Germinal center (tissue), 1 donor: ENCODE measurements at places on chromosomes 2 and 18.

DNA sequence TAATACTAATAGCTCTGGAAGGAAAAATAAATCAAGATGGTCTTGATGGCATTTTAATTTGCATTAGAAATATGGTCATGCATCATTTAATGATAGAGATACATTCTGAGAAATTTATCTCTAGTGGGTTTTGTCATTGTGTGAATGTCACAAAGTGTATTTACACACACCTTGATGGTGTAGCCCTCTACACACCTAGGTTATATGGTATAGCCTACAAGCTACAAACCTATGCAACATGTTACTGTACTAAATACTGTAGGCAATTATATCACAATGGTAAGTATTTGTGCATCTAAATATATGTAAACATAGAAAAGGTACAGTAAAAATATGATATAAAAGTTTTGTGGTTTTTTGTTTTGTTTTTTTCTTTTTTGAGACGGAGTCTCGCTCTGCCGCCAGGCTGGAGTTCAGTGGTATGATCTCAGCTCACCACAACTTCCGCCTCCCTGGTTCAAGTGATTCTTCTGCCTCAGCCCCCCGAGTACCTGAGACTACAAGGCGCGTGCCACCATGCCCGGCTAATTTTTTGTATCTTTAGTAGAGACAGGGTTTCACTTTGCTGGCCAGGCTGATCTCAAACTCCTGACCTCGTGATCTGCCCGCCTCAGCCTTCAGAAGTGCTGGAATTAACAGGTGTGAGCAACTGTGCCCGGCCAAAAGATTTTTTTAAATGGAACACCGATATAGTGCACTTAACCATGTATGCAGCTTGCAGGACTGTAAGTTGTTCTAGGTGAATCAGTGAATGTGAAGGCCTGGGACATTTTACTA lies 83.7 kb upstream of the UBXN4 start:
- no peak for DNase-seq

DNA sequence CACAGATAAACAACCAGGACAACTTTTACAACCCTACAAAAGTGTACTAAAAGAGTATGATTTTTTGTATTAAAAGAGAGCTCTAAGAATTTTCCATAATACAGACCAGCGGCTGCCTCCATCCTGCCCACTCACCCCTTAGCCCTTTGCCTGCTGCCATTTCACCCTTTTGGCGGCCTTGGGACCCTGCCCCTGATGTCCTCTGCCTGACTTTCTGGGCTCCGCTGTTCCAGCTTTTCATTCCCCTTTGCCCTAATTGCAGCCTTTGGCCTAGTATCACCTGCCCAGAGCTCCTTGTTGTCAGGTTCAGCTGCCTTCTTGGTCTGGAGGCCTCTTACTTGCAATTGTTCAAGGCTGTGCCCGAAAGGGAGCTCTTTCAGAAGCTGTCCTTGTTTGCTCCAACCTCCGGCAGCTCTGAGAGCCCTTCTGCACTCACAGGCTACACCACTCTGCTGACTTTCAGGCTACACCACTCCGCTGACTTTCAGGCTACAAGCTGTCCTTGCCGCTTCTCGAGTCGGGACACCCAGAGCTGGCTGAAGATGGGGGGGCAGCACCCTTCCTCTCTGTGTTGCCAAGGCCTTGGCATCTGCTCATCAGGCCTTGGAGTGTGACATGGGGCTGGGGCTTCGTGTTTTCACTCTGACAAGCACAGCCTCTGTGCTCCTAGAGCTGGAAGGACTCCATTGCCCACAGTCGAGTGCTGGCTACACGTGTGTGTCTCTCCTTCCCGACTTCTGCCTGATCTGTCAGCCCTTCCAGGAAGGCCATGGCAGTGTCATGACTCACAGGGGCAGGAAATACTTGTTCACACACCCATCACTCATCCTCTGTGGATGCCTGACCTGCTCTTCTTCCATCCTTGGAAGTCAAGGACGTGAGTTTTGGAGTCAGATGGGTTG lies 43.1 kb upstream of the HDAC4 start:
- no peak for DNase-seq

- DNase-seq: no peak
Measured at GRCh38 chr2:72011791-72012190, 135.9 kb downstream of the CYP26B1 start.

- DNase-seq: no peak
Measured at GRCh38 chr2:150955231-150955630, 306.4 kb downstream of the RBM43 start.

- no peak for DNase-seq
Measured at GRCh38 chr18:59881728-59882656, 17.8 kb upstream of the PMAIP1 start.

DNA sequence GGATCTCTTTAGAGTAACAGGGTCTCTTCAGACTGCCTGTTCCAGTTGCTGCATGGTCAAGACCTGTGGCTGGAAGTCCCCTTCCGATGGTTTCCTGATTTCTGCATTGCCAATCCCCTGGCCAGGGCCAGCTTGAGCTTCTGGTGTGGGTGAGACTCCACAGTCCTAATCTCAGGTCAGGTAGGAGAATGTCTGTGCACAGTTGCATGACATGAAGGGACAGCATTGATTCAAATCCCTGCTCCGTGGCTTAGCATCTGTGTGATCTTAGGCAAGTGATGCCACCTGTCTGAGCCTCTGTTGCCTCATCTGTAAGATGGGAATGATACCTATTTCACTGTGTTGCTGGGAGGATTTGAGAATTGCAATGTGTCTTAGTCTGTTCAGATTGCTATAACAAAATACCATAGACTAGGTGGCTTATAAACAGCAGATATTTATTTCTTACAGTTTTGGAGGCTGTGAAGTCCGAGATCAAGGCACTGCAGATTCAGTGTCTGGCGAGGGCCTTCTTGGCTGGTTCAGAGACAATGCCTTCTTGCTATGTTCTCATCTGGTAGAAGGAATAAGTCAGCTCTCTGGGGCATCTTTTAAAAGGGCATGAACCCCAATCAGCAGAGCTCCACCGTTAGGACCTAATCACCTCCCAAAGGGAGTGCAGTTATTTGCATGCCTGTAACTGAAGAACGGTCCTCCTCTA lies 66.2 kb downstream of the ATOH8 start:
- DNase-seq: no peak

- no peak for DNase-seq
Measured at GRCh38 chr2:197378086-197378485, 56.7 kb downstream of the SF3B1 start.

GRCh38 chr2:126227250-126227649 lies 428.7 kb upstream of the GYPC start:
- no peak for DNase-seq

DNA sequence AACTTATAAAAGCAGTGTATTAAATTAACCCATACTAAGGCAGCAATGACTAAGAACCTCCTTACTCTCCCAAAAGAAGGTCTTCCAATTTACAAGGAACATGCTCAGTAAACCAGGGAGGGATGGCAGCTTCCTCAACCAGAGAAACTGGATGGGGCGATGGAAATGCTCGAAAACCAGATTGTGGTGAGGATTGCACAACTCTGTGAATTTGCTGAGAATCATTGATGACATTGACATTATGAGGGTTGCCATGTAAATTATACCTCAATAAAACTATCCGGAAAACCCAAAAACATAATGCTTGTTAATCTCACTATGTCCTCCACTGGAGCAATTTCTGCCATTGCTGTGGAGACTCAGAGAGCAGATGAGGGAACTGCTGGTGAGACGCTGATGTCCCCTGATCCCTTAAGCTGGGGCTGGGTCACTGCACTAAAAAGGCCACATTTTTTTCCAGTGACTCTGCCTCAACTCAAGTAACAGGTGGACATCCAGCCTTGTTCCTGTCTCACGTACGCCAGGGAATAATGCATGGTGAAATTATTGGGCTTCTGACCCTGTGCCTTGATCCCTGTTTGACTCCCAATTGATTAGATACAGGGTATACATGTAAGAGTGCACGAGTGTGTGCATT lies 288.3 kb downstream of the CYP26B1 start:
- no peak for DNase-seq

DNA sequence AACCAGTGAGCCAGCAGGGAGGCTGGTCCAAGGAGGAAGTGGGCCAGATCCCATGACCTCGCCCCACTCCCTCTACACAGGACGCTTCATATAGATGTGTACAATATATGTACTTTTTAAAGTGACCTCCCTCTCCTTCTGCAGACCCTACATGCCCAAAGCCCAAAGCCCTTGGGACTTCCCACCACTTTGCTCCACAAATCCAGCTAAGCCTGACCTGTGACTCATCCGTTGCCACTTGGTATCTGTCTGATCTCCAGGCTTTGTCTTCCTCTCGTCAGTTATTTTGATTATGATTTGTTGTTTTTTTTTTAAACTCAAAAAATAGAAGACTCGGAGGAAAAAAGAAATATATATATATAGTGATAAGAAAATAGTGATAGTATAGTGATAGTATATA lies 470.8 kb downstream of the KCNJ3 start:
- DNase-seq: no peak

DNA sequence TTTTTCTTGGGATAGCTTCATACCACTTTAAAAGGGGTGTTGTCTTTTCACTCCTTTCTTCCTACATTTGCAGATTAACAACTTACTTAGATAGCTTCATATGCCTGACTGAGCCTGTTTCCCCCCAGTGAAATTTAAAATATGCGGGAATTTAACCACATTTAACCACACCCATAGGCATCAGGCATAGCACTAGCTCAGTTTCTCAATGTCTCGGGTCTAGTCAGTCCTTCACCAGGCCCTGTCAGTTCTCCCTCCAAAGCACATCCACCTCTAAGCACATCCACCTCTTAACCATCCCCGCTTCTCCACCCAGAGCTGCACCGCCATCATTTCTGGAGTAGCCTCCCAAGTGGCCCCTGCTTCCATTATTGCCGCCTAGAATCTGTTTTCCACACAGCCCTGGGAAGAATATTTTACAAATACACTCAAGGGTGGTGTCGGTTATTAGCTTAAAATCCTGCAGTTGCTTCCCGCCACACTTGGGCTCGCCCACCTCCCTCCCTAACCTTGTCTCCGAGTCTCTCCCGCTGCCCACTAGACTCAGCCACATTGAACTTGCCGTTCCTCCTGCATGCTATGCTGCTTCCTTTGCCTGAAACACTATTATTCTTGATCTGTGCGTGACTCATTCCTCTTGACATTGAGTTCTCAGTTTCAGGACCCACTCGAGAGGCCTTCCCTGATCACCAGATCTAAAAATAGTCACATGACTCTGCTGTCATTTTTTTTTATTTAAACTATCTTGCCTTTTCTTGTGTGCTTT lies 68.3 kb downstream of the SPTBN1 start:
- DNase-seq: no peak

DNA sequence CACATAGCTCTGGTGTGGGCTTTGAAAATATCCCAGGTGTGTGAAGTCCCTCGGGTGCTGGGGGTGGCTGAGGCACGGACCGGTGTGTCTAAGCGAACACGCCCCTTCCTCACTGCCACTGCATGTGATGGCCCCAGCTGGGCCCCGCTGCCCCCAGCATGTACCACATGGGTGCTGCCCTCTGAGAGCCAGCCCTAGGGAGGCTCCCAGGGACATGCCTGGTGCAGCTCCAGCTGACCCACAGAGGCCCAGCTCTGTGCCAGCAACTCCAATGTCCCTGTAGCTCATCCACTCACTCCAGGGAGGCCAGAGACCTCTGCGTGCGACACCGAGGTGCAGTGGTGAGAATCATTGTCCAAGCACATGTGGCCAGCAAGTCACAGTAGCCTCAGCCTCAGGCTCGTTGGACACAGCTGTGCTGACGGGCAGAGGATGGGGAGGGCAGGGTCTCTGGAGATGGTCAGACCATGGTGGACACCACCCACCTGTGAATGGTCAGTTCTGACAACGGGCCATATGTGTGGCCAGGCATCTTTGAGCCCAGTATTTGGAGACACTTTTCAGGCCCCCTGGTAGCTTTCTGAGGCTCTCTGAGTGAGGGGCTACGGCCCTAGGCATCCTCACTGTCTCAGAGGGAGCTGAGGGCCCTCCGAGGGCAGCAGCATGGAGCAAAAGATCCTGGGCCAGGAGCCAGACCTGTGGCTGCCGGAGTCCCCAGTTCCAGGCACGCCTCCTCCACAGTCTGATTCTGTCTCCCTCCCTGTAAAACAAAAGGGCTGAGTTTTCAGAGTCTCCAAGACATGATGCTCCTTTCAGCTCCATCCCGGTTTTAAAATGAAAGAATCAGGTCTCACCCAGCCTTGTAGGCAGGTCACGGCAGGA lies 220.7 kb downstream of the NDUFA10 start:
- no peak for DNase-seq

- DNase-seq: no peak
Measured at GRCh38 chr18:9685615-9685890, 22.5 kb upstream of the RAB31 start.

- peak; percentile 55 for DNase-seq
Measured at GRCh38 chr2:121650315-121650930, 1.2 kb upstream of the CLASP1 start.

DNA sequence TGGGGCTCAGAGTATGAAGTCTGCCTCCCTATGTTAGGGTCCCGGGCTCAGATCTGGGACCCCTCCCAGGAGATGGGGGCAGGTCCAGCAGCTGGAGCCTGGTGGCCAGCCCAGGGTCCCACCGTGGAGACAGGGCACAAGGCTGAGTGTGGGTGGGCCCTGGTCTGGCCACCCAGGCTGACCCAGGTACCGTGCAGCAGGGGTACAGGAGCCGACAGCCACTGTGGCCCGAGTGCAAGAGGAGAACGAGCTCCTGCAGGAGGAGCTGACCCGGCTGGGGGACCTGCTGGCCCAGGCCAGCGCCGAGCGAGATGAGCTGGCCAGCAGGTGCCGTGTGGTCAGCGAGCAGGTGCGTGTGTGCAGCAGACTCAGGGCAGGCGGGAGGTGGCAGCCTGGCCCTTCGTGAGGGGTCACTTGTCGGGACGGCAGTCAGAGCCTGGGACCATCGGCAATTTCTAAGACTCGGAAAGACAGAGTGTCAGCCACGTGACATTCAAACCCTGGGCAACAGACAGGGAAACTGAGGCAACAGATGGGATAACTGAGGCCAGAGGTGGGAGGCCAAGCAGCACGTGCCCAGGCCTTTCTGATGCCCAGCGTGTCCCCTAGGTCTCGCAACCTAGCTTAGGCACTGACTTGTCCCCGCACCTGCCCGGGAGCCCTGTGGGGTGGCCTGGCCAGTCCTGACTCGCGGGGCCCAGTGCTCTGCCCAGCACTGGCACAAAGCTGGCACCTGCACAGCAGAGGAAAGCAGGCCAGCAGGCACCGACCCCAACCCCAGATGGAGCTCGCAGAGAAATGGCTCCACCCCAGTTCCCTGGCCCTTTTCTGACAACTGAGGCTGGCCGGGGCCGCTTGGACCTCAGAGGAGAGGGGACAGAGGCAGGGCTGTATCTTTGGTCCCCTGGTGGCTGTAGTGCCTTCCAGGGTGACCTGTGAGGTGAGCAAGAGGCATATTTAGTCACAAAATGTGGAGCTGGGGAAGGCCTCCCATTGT lies 13.9 kb downstream of the CROCC2 start:
- DNase-seq: no peak

DNA sequence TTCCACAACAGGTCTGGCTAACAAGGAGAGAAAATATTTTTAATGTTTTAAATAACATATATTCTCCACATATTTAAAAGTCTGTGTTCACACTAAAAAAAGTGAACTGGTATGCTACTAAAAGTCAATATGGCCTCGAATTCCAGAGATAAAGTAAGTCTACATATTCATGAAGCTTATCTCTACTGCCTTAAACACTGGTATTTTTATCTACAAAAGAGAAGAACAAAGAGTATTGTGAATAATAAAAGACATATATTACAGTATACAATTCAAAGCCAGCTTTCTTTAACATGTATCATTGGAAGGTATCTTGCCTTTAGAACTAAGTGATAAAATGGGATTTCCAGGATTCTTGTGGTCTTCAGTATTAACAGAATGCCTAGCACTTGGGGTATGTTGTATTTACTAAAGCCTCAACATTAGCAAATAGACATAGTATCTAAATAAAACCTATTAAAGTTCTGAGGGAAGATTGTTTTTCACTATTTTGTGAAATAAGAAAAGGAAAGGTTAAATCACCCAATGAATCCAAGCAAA lies 302.8 kb upstream of the CCDC68 start:
- DNase-seq: no peak
